ENCODE measurements at places on chromosomes 2 and 18.
A peak's percentile ranks its signal among the peaks of the same experiment; 100 is the strongest.

DNA sequence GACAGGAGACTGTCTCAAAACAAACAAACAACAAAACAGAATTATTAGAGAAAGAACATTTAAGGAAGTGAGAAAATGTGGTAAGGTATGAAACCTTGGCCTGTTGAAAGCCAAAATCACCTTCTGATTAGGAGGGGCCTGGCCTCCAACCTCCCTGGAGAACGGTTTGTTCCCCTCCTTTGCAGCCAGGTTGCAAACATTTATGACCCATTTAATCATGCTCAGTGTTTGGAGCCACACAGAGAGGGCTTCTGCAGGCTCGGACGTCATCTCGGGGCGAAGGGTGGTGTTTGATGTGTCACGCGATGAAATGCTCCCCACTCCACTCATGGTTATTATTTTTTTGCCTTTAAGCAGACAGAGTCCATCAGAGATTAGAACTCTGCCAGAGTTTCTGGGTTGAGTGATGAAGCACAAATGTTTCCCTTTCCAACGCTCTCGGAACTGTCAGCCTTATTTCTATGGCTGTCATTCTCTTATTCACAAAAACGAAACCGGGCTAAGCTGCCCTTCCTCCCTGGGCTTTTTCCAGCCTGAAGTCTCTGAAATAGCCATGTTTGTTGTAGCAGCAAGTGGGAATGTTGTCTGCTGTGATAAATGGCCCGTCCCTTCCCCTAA is 33.6 kb upstream of the ROCK2 start:
- DNase-seq, result peak; percentile 53

DNA sequence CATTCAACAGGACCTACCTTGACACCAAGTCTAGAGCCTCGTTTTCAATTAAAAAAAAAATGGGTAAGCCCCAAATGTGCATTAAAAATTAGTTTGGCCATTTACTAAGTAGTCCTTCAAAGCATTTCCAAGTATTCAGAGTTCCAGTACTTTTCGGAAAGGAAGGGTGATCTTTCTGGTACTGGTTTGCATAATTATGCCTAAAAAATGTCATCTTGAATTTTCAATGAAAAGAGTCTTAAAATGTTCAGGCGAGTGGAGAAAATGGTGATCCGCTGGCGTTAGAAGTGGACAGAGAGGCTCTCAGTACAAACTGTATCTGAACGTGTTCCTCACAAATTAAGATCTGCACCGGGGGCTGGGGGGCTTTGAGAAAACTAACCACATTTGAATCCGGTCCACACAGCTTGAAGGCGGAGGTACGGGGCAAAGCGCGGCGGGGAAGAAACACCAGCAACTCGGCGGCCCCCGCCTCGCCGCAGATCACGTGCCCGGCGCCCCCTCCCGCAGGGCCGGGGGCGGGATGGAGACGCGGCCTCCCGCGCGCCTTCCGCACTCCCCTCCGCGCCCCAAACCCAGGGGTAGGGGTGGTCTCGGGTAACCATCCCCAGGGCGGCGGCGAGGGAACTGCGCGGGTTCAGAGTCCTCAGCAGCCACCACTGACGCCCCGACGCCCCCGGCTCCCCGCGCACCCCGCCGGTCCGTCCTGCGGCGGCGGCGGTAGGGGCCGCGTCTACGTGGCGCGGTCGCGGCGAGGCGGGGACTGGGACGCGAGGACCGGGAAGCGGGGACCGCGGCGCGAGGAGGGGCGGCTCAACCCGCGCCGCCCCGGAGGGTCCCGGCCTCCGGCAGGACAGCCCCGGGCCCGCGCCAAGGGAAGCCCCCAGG is 564 bp downstream of the LPIN2 start:
- no peak for DNase-seq

DNA sequence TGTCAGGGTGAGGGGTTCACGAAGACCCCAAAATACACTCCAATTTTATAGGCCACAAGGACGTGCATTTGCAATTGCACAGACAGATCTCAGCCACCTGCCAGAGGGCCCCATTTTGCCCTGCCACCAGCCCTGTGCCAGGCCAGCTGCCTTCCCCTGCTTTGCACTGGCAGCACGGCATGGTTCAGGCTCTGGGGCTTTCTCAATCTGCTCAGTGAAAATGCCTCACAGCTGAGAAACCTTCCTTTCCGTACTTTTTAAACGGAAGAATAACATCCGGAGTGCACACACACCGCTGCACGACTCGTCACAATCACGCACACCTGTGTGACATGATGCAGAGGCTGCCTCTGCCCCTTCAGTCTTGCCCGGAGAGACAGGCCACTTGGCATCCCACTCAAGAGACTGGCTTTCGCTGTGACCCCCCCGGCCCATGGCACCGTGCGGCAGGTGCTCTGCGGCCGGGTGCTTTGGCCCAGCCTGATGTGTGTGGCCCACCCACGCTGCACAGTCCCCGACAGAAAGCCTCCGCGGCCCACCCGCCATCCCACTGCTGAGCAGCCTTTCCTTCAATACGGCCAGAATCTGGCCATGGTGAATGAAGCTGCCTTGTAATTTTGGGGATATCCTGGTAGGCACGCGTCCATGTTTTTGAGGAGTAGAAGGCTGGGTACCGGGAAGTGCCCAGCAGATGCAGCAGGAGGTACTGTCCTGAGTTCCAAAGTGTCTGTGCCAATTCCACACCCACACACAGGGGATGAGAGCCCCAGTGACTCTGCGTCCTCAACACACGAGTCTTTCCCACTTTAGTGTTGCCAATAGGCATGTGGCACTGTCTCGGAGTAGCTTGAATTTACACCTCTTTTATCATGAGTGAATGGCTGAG is 88.8 kb downstream of the USP40 start:
- no peak for DNase-seq

- DNase-seq, result no peak
These were observed 221.9 kb downstream of the DYSF start for GRCh38 chr2:71675296-71675695.

DNA sequence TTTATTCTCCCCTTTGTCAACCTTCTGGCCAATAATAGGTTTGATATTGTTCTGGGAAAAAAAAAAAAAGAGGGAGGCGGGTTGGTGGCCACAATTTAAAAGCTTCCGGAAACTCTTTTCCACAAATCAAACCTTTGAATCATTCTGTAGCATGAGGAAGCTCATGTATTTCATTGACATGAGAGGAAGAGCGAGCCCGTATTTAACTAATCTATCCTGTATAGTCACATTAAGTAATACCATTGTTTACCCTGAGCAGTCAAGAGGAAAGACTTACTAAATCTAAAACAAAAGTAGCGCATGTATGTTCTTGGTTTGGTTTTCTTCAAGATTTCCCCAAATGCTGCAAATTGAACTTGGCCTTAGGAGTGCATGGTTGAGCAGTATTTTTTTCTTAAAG is 120.1 kb downstream of the NCKAP5 start:
- DNase-seq, result no peak

DNA sequence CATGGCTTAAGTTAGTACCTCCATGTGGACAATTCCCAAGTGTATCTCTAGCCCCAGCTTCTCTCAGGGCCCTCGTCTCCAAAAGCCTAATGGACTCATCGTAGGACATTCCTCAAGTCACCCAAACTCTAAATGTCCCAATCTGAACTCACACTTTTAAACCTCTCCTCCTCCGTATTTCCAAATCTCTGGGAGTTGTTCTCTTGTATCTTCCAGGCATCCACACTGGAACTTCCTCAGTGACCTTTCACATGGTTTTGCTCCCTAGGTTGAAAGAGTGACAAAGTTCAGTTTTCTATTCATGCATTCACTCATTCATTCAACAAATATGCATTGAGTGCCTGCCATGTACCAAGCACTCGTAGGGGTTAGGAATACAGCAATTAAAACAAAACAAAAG is 220.2 kb downstream of the ALPK2 start:
- no peak for DNase-seq

DNA sequence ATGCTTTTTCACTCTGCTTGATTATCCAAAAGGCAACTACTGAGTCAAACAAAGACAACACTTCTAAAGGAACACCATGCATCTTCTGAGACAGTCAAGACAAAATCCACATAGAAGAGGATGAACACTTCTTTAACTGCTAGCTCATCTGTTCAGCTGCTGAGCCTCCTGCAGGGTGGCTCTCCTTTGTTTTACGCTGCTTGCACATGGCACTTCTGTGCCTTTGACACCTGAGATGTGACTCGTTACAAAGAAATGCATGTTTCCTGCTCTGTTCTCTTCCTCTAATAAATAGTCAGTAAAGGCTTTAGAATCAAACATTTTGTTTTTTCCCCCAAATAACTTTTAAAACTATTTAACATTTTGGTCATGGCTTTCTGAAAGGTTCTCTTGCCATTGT is 1129.4 kb downstream of the TDRD15 start:
- DNase-seq, result no peak

DNA sequence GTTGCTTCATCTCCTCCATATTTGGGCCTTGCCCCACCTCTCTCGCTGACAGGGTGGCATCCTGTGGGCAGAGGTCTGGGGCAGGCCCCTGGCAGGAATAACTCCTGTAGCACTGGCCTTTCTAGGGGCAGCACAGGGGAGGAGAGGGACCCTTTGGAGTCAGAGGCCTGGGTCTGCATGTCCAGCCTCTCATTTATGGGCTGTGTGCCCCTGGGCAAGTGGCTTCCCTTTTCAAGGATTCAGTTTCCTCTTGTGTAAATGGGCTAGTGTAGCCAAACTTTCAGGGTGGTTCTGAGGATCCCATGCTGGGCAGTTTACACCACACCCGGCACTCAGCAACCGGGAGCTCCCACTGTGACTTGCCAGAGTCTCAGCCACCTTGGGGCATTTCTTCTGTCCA is 23.4 kb downstream of the ADRA2B start:
- no peak for DNase-seq

GRCh38 chr2:107393516-107393915 is 433.2 kb upstream of the RGPD4 start:
- DNase-seq, result no peak

DNA sequence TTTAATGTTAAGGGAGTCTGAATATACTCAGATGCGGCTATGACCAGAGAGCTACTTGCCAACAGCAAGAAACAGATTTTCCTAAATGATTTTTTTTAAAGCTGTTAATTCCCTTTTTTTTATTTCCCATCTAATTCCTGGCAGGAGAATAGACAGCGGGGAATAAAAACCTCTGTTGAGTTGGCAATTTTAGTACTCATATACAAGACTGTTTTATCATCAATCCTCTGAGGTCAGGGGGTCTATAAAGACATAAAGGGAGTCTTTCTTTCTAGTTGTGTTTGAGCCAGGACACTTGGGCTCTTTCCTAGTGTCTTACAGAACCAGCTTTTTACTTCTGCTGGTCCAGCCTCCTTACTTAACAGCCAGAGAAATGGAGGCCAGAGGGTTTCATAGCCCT is 29.4 kb downstream of the MAIP1 start:
- DNase-seq, result no peak

- no peak for DNase-seq
These were observed 75.8 kb downstream of the RDH14 start for GRCh38 chr2:18484625-18485024.

DNA sequence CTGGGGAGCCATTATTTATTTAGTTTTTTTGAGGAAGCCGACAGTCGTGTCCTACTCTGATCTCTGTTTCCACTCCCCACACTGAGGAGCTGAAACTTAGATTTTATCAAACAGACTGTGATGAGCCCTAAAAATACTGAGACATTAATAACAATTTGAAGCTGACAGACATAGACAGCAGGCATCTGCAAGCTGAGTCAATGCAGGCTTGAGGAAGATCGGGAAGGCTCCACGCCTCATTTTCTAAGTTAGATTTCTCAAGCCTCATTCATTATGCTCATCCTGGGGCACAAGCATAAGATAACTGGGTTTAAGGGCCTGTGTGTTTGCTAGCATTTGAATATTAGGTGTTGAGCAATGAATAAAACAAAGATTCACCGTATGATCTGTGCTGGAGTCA is 26.3 kb downstream of the EFR3B start:
- DNase-seq, result no peak

DNA sequence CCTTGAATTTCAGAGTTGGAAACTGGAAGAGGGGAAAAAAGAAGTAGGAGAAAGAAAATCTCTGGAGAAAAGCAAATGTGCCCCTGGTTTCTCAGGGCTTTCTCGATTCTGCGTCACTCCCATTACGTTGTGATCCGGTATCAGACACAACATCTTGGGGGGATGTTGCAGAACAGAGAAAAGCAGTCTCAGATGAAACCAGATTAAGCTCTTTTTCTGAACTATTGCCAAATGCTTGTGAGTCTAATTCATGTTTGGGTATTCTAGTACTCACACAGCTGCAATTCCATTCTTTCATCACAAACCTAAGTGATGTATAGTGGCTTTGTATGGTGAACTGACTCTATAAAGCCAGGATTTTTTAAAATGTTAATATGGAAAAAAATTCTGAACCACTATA is 233.2 kb downstream of the TCF4 start:
- no peak for DNase-seq

DNA sequence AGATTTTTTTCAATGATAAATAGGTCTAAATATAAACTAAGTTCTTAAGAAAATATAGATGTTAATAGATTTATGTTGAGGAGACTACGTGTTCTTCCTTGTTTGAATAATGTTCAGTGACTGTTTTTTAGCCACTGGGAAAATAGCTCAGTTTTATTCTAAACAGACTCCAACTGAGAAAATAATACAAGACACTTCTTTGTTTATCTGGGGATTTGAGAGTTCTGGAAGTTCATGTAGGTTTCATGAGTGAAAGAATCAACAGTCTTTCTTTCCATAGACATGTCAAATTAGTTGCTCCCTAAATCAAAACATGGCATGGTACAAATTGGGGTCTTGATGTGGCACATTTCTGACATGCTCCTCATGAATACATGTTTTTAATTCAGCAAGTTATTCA is 177.7 kb downstream of the MREG start:
- DNase-seq, result no peak

DNA sequence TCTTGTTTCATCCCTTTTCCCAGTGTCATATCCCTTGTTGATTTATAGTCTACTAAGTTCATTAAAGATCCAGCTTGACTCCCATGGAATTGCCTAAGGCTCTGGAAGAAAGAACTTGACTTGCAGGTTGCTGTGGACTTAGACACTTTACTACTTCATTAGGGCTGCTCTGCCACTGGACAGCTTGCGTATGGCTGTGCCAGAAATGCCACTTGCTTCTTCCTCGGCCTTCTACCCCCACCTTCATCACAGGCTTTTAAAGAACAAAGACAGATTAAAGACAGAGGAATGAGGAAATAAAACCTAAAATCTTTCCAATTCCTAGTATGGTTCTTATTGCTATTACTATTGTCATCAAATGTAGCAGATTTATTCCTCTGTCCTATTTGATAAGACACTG is 591.7 kb downstream of the BCL11A start:
- no peak for DNase-seq

Data from MM.1S (cell line).